ENCODE measurements at places on chromosomes 5 and 9.
A peak's percentile ranks its signal among the peaks of the same experiment; 100 is the strongest.

DNA sequence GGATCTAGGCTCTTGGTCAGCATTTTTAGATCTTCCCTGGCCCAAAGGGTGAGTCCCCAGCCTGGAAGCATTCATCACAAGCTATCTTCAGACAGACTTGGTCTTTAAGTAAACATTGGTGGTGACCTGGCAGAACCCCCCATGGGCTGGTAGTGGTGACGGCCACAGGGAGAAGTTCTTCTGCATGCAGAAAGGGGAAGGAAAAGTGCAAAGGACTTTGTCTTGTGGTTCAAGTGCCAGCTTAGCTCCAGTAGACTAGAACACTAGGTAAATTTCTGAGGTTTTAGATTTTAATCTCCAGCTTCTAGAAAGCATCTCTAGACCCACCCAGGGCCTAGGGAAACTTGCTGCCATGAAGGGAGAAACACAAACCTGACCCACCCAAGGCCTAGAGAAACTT lies 584.0 kb downstream of the CHSY3 start:
- no peak for DNase-seq

DNA sequence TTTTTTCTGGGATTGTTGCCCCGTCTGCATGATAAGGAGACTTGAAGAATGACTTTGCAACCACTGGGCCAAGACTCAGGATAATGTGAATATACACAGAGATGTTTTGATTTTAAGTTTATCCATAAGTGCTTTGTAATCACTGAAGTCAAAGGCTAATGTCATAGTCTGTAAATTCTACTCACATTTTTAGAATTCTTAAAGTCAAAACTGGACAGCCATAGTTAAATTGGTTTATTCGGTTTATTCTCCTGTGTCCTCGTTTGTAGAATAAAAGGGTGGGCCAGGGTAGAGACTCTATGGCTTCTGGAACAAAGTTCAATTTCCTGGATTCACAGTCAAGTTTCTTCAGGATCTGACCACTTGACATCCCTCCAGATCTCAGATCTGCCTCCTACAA lies 327.7 kb upstream of the TNC start:
- DNase-seq = no peak

DNA sequence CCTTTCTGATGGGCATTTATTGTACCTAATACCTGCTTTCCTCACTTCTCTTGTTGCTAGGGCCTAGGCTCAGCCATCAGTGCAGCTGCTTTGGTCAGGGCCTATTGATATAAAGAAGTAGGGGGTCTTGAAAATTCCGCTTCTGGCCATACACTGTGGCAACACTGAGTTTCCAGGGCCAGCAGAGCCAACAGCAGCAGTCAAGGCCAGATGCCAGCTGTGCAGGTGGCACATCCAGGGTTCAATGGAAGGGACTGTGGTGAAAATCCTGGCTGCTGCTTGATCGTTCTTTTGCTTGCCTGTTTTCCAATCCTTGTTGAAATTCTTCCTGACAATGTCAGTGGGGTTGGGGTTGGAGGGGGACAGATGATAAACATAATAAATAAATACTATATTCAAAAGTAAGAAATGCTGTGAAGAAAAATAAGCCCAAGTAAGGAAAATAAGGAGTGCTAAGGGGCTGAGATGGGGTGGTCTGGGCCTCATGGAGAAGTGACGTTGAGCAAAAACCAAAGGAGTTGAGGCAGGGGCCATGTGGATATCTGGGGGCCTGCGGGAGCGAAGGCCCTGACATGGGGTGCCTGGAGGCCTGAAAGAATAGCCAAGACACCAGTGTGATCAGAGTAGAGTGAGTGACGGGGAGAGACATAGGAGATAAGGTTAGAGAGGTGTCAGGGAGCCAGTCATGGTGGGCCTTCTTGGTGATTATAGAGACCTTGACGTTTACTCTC lies 91.0 kb upstream of the ALDH1B1 start:
- no peak for DNase-seq

- DNase-seq = no peak
These were observed 755.3 kb downstream of the TLE1 start for GRCh38 chr9:80934095-80934494.

DNA sequence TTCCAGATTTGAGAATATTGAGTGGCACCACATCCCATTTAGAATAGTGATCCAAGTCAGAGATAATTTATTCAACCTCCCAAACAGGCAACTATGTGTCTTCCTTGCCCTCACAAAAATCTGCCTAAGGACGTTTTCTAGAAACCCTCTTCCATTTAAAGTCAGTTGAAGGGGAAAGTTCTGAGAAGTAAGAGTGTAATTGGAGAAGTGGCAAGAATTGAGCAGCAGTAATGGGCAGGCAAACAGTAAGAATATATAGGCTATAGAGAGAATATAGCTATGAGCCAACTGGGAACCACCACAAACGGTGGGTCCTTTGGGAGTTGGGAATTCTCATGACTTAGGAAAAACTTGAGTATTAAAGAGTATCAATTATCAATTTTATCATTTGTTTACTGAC lies 31.1 kb upstream of the CETN3 start:
- no peak for DNase-seq

DNA sequence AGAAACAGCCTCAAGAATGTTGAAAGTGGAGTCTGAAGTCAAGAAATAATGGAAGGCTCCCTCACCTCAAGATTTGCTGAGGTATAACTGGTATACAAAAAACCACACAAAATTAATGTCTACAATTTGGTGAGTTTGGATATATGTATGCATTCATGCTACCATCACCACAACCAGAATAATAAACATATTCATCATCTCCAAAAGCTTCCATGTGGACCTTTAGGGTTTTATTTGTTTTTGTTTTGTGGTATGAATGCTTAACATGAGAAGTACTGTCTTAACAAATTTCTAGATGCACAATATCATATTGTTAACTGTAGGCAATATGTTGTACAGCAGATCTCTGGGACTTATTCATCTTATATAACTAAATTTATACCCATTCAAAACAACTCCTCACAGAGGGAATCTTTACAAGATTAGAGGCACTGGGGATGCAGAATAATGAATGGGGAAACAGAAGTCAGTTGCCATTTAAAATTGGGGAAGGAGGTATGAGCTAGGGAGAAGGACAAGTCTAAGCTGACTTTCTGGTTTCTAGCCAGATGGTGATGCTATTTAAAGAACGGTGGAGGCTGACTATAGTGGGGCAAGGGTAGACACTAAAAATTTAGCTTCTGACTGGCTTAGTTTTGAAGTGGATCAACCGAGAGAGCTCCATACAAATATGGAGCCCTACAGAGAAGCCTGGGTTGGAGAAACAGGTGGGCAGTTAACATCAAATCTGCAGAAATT lies 213.9 kb downstream of the BNC2 start:
- DNase-seq = no peak

- DNase-seq = no peak
These were observed 124.2 kb downstream of the WNK2 start for GRCh38 chr9:93308158-93308602.

DNA sequence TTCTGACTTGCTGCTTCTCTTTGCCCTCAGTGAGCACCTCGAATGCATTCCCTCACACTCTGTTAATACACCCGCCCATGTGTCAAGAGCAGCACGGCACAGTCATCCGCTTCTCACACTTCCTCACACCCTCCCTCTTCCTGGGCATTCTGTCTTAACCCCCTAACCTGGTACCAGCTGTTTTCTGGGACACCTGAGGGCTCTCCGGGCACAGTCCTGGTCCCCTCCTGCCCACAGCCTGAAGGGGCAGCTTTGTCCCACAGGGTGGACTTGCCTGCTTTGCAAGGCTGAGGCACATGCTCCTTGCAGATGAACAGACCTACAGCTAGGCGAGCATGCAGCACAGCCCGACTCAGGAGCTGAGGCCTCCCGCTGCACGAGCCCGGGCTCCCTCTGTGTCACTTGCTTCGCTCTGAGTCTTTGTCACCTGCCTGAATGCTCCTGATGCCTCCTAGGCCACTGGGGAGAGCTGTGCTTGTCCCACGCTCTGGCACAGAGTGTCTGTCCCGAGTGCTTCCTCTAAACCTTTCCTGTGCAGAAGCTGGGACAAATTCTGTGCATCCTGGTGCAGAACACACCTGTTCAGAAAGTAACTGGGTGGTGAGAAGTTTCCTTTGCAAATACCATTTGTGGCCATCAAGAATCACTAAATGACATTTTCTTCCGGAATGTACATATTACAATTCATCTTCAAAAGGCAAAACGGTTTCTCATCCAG lies 47.8 kb downstream of the AHRR start:
- peak; percentile 50 for DNase-seq
